ENCODE measurements at places on chromosomes 12 and 14.

DNA sequence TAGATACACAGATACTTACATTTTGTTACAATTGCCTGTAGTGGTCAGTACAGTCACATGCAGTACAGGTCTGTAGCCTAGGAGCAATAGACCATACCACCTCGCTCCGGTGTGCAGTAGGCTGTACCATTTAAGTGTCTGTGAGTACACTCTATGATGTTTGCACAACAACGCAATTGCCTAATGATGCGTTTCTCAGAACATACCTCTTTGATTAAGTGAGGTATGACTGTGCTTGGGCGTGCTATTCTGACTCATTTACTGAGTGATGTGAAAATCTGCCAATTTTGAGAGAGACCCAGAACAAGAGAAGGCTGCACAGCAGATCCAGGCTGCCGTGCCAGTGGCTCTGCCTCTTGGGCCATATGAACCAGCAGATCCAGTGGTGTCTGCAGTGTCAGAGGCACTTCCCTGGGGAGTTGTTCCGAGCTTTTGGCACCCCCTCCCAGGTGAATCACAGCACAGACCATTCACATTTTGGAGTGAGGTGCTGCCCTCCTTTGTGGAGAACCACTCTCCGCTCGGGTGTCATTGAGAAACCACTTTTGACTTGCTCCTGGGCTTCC, 20.4 kb downstream of the DLK1 start:
- no peak for DNase-seq

GRCh38 chr14:102927346-102927877, 4.9 kb downstream of the AMN start:
- DNase-seq, result no peak

DNA sequence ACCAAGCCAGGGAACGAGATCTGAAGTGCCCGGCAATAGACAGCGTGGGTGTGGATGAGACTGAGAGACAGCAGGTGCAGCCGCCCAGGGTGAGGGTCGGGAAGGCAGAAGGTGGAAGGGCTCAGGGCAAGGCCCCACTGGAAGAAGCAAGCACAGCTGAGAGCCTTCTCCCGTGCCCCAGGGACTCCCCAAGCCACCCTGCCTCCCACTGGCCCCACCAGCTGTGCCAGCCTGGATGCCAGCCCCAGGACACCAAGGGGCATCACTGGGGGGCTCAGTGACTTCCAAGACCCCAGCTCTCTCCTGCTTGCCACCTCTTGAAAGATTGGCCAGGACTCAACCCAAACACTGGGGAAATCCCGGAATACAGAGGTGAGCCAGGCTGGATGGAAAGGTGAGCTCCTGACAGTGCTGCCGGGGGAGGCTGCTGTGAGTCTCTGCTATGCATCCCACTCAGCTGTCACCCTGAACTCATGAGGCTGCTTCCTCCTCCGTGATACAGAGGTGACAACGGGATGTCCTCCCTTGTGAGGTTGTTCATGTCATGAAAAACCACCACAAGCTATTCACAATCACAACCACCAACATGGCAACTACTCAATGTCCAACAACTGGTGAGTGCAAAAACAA, 13.8 kb downstream of the TESC start:
- DNase-seq, result no peak

GRCh38 chr12:4951601-4952000, 41.9 kb downstream of the KCNA1 start:
- no peak for DNase-seq

DNA sequence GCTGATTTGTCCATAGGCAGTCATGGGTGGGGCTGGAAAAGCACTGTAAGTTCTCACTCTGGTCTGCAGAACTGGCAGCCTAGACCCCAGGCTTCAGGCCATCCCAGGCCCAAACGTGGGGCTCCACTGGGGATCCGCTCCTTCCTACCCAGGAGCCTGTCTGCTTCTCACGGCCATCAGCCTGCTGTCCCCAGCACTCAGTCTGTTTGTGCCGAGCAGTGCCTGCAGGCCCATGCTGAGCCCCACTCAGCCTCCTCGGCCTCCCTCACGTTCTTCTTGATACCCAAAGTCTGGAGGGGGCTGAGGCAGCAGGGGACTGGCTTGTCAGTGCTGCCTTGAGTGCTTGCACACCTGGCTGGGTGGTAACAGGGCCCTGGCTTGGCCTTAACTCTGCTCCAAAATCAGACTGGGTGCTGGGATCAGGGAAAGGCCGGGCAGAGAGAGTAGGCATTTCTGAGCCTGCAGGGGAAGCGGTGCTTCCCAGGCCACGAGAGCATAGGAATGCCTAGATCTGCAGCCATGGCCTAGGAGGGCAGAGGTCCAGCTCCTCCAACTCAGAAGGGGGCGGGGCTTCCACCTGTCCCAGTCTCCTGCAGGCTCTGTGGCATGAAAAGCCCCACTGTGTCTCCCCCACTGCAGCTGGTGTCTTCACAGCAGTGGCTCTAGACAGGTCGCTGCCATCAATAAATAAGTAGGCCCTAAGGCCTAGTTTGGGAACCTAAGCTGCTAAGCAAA, 772.4 kb upstream of the FBXO33 start:
- DNase-seq, result no peak

- DNase-seq, result no peak
These were observed 27.1 kb downstream of the RASSF8 start for GRCh38 chr12:25985316-25986175.

DNA sequence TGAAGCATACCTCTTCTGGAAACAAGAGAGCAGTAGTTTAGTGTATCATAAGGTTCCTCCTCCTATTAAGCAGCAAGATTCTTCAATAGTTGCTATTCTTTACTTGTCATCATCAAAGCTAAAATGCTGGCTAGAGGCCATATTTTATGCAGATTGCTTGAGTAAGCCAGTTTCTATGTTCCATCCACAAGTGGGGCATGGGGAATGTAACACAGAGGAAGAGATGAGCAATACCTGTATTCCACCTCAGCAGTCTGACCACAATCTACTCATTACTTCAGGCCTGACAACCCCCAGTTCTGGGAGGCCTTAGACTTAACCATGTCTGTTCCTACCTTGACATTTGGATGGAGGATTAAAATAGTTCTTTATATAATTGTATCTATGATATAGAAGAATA, 423.6 kb downstream of the BTG1 start:
- no peak for DNase-seq

DNA sequence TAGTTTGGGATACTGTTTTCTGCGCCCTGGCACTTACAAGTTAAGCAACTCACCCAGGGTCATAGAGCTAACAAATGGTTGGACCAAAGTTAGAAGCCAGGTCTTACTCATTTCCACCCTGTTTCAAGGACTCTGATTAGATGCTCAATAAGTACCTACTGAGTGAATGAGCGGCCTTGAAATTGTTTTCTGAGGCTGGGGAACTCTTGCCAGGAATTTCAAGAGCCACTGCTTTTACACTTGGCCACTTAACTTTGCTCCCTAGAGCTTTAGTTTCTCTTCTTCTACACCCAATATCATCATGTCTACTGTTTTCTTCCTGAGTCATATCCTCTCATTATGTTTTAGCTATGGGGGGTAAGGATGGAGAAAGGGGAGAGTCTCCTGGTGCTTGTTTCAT, 431.6 kb downstream of the ZFP36L1 start:
- DNase-seq, result no peak

DNA sequence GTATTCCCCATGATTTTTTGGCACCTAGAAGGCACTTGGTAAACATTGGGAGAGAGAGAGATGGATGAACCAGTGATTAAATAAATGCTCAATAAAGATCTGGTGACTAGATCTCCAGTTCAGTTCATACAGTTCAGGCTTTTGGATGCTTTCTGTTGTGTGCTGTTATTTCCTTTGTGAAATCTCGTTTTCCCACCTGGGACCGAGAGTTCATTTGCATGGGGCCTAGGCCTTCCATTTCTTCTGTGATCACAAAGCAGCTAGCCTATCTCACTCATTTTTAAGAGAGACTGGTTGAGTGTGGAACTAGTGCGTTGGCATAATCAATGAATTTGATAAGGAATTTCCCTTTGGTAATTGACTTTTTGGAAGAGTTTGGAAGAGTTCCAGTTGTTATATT, 104.0 kb downstream of the VRK1 start:
- DNase-seq, result no peak

GRCh38 chr12:79886917-79887519, 47.9 kb downstream of the PPP1R12A start:
- DNase-seq, result no peak

Data from neuronal stem cell (in vitro differentiated cells).